Right atrium auricular region (tissue), 2 donors: ENCODE measurements at places on chromosomes 5 and 9.

- no peak for DNase-seq
Observed at GRCh38 chr5:138132543-138132942, 6.7 kb downstream of the NME5 start.

DNA sequence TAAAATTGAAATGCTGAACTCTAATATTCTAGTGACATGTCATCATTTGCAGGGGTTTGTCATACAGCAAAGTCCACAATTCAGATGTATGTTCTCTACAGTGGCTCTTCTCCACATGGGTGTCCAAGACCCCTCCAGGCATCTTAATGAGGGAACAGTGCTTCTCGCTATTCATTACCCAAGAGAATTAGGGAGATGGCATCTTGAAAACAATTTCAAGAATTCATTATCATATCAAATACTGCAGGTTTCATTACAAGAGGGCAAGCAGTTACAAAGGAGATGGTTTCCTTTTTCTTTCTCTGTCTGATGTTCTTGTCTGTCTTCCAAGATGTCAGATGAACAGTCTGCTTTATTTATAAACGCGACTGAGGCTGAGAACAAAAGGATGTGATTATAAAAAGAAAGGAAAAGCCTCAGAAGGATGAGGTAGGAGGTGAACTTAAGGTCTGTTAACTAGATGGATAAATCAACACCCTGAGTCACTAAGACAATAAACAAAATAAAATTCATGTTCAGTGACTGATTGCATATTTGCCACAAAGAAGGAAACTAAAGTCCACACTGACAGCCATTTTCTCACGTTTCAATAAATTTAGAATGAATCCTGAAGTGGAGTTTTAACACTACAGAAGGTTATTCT, 326.7 kb upstream of the EFNA5 start:
- no peak for DNase-seq

GRCh38 chr9:99266255-99267023, 44.4 kb downstream of the SEC61B start:
- no peak for DNase-seq

DNA sequence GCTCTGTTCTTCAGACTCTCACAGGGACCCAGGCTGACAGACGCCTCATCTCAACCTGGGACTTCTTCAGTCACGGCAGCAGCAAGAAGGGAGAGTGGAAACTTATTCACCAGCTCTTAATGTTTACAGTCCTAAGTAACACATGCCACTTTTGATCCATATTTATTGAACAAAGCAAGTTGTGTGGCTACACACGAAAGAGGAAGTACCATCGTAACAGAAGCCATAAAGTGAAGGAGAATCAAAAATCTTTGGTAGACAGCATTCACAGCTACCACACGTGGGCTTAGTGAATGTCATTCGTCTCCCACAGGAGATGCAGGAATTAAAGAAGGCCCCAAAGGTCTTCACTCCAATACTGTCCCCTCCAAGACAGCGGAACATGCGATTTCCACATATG, 582.6 kb downstream of the CETN3 start:
- DNase-seq = no peak

DNA sequence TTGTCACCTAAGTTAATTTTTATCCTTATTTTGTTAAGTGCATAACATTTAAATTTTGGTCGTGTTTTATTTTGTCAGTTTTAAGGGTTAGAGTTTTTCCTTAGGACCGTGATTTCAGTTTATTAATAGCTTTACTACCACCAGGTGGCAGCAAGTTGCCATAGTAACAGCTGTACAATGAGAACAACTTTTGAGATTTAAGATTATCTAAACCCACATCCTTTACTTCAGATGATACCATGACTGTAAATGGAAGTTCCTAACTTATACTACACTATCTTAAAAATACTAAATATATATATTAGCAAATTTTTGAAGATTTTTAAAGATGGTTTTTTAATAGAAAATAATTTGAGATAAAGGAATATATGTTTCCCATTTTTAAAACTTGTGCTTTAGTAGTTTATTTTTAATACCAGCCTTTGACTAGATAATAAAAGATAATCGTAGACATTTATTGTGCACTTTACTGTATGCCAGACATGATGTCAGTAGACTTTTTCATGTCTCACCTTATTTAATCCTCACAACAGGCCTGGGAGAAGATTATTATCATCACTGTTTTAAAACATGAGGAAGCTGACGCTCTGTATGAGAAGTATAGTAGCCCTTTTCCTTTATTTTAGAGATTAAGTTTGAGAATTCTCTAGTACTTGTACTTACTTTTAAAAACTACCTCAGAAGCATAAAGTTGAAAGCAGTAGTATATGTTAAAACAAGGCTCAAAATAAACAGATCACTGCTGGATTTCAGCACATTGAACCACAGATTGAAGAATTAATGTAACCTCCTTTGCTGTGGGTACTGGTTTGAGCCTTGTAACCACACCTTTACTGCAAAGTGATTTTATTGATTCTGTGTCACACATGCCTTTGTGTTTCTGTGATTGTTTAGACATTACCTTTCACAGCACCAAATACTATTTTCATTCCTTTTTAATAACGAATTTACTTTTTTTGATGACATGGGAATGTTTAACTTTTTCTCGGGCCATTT, 27.5 kb downstream of the SREK1 start:
- no peak for DNase-seq

GRCh38 chr5:125293223-125293622, 546.8 kb upstream of the ZNF608 start:
- DNase-seq = no peak

GRCh38 chr5:16854351-16854750, 81.7 kb downstream of the MYO10 start:
- DNase-seq = no peak

- no peak for DNase-seq
Observed at GRCh38 chr5:178595750-178596149, 5.6 kb upstream of the COL23A1 start.

GRCh38 chr5:80754900-80755299, 100.1 kb upstream of the DHFR start:
- DNase-seq = no peak

- DNase-seq = no peak
Observed at GRCh38 chr9:100589582-100589981, 11.7 kb downstream of the CAVIN4 start.

DNA sequence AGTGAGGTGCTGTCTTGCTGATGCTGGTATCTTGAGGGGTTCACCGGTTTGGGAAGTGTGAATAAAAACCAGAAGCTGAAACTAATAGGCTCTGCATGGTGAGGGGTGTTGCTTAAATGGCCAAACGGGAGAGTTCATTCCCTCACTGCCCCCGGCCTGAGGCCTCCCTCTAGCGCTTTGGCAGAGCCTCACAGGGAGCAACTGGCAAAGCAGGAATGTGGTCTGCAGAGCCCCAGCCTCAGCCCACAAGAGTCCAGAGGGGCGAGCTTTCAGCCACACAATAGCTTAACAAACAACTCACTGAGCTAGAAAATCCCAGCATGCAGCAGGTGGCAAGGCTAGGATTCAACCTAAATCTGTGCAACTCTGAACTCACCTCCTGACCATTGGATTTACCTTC, 234.8 kb downstream of the MED10 start:
- no peak for DNase-seq

- DNase-seq = no peak
Observed at GRCh38 chr5:133639850-133640528, 27.6 kb upstream of the FSTL4 start.

- DNase-seq = no peak
Observed at GRCh38 chr9:120350596-120350995, 229.4 kb downstream of the CDK5RAP2 start.

DNA sequence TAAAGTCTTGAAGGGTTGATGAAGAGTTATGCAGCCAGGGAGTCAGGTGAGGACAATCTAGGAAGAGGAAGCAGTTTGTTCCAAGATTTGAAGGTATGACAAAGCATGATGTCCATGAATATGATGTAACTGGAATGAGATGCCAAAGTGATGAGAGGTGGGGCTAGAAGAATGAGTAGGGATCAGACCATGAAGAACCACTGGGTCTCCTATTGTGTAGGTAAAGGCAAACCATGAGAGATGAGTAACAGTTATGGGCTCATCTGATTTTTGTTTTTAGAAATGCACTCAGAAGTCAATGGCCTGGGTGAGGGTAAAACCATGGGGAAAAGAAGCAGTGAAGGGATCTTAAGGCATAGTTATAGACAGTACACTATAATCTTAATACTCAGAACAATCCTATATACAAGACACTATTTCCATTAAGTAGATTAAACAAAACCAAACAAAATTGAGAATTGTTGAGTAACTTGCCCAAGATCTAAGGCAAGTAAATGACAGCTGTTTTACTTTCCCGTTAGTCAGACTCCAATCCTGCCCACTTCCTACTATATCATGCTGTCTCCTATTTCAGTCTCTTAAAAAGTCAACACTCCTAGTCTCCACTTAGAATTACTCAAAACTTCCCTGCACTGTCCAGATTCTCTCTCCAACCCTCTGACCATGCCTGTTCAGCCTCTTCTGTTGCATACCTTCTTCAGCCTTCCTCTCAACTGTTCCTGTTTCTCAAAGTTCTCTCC, 393.8 kb upstream of the MEF2C start:
- DNase-seq = no peak

DNA sequence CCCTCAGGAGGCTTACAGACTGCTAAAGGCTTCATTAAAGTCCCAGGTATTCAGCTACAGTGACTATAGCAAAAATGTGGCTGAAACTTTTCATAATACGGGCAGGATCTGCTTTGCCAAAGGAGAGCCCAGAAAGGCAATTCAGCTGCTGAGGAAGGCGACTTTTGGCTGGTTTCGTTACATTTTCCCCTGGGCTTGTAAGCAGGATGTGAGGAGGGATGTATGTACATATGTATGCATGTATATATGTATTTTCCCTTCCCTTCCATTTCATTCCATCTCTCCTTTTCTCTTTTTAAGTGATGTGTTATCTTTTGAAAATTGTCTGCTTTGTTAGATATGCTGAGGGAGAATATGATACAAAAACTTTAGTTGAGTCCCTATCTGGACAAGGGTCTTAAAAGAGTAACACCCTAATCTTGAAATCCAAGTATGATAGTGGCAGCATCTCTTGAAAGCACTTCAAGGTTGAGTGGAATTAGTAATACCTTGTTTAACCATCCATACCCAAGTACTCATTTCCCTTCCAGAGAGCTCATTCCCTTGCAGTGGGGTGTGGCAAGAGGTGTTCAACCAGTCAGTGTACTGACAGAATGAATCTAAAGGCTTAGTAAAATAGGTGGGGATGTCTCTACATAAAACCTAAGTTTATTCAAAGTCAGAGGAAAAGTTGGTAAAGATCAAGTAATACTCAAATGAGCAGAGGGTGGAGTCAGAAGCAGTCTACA, 28.7 kb downstream of the RAD1 start:
- no peak for DNase-seq

- DNase-seq = no peak
Observed at GRCh38 chr5:106658150-106658549, 1012.6 kb downstream of the EFNA5 start.

DNA sequence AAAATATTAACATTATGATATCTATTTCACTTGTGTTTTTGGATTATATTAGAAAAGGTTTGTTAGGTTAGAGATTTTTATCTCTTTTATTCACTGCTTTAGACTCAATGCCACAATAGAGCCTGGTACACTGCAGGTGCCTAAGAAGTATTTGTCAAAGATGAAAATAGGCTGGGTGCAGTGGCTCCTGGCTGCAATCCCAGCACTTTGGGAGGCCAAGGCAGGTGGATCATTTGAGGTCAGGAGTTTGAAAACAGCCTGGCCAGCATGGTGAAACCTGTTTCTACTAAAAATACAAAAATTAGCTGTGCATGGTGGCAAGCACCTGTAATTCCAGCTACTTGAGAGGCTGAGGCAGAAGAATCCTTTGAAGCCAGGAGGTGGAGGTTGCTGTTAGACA, 64.3 kb downstream of the C9 start:
- DNase-seq = no peak

- no peak for DNase-seq
Observed at GRCh38 chr9:81563020-81563407, 126.3 kb downstream of the TLE1 start.

- DNase-seq = no peak
Observed at GRCh38 chr9:110291921-110292557, 35.7 kb upstream of the TXN start.

DNA sequence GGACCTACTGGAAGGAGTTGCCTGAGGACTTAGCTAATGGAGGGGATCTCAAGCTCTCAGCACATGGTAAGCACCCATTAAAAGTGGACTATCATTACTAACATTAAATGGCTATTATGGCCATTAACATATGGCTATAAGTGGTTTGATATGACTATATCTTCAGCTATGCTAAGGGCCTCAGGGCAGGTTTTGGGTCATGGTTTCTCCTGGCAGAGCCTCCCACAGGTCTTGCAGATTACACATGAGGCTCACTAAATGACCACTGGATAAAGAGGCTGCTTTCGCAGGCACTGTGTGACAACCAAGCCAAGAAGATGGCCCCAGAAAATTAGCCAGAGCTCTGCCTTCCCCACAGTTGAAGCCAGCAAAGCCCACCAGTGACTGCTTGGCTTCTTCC, 15.4 kb downstream of the CCNJL start:
- no peak for DNase-seq

DNA sequence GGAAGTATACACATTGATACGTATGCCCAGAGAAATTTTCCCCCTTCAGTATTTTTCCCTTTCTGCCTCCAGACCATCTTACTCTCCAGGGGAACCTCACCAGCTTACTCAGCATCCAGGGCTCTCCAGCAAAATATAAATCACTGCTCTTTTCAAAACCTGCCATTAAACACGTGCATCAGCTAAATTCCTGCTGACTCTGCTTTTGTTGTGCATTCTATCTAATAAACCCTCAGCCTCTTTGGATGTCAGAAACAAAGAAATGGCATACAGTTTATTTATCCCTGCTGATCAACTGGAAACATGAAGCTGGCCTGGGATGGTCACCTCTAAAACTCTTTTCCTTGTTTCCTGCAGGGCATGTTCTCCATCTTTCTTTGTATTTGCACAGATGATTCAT, 126.8 kb downstream of the TRPM3 start:
- DNase-seq = no peak

- no peak for DNase-seq
Observed at GRCh38 chr5:157870837-157871834, 12.2 kb upstream of the CLINT1 start.

DNA sequence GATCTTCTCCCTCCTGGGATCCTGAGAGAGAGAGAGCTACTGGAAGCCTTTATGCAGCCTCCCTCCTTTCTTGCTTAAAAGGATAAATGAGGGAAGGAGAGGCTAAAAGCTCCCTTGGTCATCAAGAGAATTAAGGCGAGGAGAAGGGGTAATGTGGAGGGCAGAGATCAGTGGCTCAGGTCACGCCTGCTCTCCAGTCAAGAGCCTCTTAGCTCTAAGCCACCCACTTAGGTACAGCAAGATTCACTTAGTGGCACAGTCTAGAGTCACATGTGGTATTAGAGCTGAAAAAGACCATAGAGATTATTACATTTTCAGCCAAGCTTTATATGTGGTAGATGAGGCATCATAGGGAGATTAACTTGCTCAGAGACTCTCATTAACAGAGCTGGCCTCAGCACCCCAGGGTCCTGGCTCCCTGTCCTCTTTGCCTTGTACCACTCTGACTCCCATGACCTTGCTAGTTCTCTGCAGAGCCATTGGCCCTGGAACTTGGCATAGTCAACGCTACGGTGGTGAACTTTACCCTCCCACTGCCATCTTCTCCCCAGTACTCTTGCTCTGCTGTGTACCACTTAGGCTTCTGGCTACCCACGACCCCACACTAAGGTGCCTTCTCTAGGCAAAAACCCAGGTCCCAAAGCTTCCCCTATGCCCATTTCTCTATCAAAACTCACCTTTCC, 37.6 kb downstream of the MFAP3 start:
- no peak for DNase-seq
